HL-60 (cell line): ENCODE measurements at places on chromosomes 7 and 10.

DNA sequence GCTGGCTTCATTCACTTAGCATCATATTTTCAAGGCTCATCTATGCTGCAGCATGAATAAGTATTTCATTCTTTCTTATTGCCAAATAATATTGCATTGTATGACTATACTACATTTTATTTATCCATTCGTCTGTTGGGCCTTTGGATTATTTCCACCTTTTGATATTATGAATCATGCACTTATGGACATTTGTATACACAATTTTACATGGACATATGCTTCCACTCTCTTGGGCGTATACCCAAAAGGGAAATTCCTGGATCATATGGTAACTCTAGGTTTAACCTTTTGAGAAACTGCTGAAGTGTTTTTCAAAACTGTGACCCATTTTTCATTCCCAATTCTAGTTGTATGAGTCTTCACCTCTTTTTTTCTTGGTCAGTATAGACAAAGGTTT is 80.3 kb upstream of the GNAI1 start:
- DNase-seq, result no peak

GRCh38 chr7:49855281-49855980 is 82.0 kb downstream of the VWC2 start:
- DNase-seq, result no peak

DNA sequence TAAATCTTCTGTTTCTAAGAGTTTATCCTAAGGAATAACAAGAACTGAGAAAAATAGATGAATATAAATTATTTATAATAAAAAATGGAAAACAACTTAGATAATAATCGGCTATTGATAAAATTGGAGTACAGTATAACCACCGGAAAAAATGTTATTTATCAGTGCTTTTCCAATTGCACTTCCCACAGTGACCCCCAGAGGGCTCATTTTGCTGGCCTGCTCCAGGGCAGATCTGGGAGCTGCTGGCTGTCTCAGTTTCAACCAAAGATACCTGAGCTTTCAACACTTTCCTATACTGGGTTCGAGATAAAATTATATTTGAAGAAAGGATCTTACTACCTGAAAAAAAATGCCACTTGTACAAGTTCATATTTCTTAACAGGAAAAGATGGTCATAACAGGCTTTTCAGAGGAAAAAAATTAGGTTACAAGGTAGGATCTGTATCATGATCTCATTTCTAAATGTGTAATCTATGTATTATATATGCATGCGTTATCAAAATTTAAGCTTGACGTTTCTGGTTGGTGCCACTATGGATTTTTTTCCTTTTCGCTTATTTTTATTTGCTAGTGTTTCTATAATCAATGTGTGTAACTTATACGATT is 165.7 kb downstream of the NPSR1 start:
- DNase-seq, result peak; percentile 4

DNA sequence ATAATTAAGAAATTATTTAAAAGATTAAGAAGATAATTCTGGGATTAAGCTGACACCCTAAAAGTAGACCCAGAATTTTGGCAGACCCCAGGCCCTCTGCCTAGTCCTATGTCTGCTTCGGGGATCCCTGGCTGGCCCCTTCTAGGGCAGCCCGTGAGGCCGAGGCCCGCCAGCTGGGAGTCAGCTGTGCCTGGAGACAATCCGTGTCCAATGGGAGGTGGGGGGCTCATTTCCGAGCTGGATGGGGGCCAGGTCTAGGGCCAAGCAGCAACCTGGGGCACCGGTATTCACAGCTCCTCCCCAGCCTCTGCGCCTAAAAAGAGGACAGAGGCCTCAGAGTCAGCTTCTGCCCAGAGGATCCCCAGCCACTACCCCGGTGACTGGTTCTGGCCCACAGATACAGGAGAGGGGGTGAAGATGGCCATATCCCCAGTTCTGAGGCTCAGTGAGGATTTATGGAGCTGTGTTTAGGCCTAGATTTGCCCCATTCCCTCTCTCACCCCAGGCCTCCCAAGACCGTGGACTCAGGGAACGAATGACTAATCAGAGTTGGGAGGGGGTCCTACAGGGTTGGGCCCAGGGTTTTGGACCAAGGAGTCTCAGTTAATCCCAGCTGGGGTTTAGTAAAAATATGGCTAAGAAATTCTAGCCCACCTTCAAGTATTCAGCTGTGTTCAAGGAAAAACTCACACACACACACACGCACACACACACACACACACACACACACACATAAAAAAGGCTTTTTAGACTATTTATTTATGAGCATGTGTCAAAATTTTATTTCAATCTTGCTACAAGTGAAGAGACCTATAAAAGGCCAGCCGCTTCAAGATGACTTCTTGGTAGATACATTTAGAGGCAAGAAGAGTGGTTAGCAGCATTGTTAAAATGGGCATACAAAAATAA is 37.4 kb upstream of the LBX1 start:
- DNase-seq, result no peak

GRCh38 chr10:29250066-29250465 is 38.8 kb upstream of the LYZL1 start:
- DNase-seq, result no peak

DNA sequence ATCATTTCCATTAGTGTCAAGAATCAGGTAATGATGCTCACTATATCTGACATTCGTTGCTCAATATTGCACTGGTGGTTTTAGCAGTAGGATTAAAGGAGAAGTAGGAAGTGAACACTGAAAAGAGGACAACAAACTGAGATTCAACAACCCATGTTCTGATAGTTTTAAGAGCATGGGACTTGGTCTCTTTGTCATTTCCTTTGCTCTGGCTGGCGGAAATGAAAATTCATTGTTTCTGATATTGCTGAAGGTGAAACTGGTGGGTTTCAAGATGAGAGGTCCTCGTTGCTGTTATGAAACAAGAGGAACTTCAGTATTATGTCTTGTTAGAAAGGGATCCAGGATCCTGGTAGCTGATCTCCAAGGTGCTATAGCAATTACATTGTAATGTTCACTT is 129.0 kb downstream of the DNAH11 start:
- no peak for DNase-seq

DNA sequence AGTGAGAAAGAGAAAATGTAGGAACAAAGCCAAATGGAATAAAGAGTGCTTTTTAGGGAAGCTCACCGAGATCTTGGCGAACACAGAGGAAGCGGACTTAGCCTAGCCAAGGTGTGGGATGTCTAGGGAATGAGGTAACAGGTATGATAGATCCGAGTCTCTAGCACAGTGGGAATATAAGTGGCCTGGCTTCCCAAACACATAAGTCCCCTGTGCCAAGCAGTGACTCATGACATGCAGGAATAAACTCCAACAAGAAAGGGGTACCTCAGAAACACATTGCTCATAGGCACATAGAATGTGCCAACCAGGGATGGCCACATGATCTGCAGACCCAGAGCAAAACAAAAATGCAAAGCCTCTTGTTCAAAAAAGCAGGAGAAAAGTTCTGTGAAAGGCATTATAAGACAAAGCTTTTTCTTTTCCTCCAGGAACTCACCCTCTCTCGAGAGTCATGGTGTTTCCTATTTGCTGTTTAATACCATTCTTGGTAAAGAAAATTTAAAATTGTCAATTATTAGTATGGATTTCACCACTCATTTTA is 542.5 kb downstream of the GATA3 start:
- DNase-seq, result no peak

DNA sequence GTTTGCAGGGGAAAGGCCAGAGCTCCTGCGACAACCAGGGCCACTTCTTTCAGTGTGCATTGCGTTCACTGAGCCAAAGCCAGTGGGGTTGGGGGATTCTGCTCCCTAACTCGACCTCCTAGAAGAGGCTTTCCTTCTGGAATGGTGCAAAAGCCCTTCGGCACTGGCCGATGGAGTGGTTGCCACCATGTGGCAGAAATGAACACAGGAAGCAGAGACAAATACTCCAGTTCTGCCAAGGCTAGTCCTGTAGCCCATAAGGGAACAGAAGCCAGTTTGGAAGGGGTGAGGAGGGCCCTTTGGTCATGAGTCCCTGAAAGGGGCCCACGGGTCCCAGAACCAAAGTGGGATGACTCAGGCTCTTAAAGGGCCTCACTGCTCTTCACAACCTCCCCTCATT is 29.7 kb upstream of the ACSL5 start:
- DNase-seq, result no peak

- DNase-seq, result peak; percentile 56
Measured at GRCh38 chr7:34108165-34108564, 202.8 kb downstream of the BMPER start.

DNA sequence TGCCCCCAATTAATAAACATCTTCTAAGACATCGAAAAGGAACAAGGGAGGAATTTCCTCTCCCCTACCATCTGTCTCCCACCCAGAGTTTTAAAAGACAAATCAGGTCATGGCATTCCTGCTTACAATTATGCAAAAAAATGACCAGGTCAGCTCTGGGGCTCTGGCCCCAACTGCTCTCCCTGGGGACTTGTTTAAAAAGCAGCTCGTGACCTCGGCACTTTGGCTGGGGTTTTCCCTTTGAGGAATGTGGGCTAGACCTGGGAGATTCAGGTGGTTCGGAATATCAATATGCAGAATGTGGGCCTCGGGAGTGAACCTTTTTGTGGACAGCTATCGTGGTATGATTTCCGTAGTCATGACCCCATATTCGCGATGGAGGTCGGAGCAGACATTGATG is 648 bp upstream of the RADIL start:
- DNase-seq, result no peak

- no peak for DNase-seq
Measured at GRCh38 chr10:87504307-87504639, 420 bp upstream of the MINPP1 start.

DNA sequence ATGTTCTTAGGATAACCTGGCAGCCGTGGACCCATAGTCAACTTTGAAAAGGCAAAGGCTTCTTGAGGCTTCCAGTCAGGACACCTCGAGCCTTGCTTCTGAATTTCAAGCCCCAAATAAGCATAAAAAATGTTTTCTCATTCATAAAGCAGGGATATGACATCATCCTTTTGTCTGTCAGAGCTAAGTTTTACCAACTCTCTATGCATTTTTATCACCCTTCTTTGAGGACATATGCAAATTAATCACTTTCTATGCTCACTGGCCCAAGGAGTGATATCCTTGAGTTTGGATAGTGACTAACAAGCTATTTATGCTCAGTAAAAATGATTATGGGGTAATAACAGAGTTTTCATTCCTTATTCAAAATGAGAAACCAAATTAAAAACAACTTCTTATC is 159.4 kb downstream of the ANLN start:
- DNase-seq, result no peak

- DNase-seq, result no peak
Measured at GRCh38 chr7:96120445-96121225, 201.3 kb downstream of the SLC25A13 start.

DNA sequence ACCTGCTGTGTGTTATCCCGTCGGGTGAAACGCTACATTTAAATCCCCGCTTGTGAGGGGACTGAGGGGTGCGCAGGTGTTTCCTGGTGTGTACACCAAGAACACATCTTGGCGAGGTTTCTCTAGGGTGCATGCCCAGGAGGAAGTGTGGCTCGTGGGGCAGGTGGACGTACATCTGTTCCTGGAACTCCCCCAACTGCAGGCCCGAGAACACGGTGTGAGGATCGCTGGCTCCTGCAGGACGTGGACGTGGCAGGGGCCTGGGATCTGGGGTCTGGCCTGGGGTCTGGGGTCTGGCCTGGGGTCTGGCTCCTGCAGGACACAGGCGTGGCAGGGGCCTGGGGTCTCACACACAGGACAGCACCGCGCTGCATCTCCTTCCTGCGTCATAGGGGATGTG is 10.1 kb downstream of the KNDC1 start:
- DNase-seq, result no peak

DNA sequence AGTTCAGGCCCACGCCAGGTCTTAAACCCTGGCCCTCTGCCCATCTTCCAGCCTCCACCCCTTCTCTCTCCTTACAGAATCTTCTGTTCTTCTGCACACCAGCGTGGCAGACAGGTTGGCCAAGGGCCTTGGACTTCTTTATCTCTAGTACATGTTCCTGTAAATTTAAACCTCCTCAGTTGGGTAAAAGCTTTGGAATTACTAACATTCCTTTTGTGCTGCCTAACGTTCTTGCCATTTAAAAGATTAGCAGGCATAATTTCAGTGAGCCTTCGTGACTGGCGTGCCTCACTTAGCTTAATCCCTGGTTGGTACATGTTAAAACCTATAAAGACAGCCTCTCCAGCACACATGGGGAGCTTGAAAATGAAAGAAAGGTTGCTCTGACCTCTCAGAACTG is 192.2 kb downstream of the CUX1 start:
- no peak for DNase-seq

DNA sequence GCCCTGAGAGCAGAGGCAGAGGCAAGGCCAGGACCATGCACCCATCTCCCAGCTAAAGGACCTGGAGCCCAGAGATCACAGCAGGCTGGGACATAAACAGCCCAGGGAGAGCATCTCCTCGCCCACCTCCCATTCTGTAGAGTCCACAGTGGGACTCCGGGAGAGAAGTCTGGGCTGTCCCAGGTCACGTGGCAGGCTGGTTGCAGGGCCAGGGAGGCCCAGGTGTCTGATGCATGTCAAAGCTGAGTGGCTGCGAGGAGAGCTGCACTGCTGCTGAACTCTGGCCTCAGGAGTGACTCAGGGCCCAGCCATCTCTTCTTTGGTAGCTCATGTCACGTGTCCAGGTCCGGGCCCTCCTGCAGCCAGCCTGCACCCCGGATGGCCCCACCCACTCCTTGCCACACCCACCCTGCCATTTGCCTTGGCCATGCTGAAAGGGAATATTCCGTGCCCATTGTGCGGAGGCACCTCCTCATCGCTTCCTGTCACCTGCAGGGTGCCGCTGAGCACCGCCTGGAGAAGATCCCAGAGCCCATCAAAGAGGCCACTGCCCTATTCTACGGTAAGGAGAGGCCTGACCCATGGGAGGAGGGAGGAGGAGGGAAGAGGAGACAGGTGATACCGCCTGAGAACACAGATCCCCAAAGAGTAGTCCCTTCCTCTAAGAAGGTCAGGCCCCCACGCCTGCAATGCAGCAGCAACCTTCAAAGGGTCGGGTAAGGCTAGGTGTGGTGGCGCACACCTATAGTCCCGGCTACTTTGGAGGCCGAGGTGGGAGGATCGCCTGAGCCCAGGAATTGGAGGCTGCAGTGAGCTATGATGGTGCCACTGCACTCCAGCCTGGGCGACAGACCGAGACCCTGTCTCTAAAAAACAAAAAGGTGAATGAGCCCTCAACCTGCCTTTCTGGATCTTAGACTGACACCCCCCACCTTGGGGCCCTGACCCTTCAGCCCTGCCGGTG is 12.6 kb upstream of the SH2B2 start:
- no peak for DNase-seq

- no peak for DNase-seq
Measured at GRCh38 chr10:76125900-76126299, 694.5 kb downstream of the LRMDA start.

GRCh38 chr7:91323626-91324158 is 59.5 kb downstream of the FZD1 start:
- DNase-seq, result no peak

DNA sequence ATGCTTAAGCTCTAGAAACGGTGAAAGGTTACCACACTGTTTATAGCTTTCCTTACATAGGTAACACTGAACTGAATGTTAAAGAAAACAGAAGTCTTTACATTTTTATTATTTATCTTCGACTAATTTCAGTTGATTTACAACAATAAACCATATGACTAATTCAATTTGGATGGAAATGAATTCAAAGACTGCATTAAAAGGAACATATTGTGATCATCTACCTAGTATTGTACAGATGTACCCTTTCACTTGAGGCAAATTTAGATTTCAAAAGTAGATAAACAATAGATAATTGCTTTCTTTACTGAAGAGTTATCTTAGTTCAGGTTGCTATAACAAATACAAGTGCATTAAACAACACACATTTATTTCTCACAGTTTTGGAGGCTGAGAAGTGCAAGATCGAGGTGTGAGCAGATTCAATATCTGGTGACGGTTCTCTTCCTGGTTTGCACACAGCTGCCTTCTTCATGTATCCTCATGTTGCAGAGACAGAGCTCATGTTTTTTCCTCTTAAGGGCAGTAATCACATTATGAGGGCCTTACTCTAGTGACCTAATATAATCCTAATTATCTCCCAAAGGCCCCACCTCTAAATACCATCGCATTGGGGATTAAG is 15.0 kb upstream of the ARMC3 start:
- no peak for DNase-seq
